ENCODE measurements at places on chromosomes 11 and 22.

GRCh38 chr22:45930324-45930723 lies 46.6 kb downstream of the WNT7B start:
- DNase-seq: no peak

DNA sequence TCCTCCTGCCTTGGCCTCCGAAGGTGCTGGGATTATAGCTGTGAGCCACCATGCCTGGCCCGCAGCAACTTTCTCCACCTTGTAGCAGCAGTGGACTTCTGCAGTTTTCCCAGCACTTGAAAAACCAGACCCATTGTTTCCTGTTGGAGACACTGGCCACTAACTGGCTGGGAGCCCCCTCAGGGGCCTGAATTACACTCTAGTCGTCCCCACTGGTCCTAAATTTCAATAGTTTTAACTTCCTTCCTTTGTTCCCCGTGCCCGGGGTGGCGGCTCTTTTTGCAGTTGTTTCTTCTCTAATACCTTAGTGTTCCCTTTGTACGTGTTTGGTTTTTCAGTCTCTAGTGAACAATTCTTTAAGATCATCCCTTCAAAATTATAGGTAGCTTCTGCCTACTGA lies 2.6 kb upstream of the MRGPRE start:
- DNase-seq: no peak

DNA sequence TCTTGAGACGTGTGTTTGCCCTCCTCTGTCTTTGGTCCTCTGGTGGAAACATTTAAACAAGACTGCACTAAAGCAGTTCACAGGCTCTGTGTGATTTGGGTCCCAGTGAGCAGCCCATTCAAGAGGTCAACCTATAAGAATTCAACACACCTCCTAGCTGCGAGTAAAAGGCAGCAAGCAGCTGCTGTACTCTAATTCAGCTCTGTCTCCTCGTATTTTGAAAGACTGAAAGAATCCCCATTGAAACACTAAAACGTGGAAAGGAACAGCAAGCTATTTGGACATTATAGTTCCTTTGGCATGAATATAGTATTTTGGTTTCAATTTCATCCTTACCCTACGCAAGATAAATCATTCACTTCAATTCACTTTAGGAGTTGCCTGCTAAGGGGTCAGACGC lies 1046.7 kb downstream of the DLG2 start:
- no peak for DNase-seq

DNA sequence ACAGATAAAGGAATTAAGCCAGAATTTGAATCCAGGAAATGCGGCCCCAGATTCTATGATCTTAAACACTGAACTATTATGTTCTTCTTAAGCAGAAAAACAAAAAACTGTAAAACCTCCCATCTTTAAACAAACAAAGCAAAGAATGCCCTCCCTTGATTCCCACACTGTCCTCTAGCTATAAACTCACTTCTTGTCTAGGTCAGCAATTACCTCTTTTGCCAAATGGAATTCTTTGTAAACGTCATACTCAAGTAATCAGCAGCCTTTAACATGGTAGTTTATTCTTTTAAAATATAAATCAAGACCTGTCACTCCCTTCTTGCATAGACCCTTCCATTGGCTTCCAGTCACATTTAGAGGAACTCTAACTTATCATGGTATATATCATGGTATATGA lies 958.9 kb upstream of the CNTN5 start:
- no peak for DNase-seq

All from AML-193 (cell line).